ENCODE measurements at places on chromosomes 12 and 14.

DNA sequence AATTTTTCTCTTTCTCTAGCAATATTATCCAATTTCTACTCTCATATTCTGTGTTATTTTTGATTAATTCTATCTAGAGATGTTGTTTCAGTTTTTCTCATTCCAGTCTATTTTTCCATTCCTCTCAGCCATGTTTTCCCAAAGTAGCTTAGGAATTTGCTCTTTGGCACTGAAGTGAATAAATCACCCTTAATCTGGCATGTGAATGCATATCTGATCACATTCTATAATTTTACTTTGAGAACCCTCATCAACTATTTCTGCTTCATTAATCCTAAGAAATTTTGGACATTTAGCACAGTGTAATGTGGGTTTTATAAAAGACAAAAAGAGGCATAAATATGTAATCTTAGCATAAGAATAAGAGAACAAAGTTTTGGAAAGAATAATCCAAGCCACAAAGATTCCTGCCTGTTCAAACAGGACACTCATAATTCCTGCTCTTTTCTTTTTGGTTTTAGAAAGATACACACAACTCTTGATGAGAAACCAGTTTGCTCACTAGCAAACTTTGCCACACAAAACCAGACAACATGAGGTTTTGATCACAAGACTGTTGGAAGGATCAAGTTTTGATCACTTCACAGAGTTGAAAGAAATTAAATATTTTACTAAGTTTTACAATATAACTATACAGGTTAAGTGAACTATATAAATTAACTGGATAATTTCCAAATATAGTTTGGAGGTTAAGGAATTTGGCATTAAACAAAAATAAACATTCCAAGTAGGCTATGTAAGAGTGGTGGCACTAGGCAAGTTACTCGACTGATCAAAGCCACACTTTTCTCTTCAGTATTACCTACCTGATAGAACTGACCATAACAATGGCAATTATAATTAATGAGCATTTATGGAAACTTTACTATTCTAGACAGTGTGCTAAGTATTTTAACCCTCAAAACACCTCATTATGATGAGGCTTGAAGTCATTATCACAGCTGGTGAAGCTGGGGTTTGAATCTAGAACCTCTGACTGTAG, 226.6 kb upstream of the TMTC1 start:
- DNase-seq = no peak

GRCh38 chr14:28321475-28322244, 444.9 kb upstream of the FOXG1 start:
- no peak for DNase-seq

- DNase-seq = no peak
Observed at GRCh38 chr12:108814462-108815211, 42.7 kb downstream of the SSH1 start.

- no peak for DNase-seq
Observed at GRCh38 chr12:62730649-62731048, 204.3 kb downstream of the PPM1H start.

DNA sequence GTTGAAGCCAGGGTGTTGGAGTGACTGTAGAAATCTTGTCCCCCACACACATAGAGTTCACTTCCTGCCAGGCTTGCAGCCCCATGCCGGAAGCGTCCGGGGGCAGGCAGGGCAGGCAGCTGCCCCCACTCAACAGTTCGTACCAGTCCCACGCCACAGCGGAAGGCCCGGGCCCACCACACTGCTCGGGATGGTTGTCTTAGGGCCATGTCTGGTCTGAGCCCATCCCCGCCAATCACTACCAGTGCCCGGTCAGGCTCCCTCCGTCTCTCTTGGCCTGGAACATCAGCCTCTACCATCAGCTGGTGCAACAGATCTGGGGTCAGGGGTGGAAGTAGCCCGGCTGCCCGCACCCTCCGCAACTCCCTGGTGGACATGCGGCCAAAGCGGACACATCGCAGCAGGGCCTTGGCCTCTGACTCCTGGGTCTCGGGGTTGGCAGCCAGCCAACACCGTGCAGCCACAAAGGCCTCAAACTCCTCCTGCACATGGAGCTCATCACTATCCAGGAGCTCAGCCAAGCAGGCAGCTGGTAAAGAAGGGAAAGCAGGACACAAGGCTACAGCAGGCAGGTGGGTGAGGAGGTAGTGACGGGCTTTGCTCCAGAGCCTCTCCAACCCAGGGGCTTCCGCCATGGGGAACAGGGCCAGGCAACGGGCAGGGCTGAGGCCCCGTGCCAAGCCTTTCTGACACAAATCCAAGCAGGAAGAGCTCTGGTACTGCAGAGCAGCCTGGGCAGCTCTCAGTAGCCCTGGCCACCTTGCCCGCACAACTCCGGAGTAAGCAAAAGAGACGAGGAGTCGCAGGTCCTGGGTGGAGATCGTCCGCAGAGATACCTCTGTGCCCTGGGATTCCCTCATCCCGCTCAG, 5.9 kb downstream of the KLHL33 start:
- peak; percentile 23 for DNase-seq

GRCh38 chr12:31705621-31706020, 23.2 kb downstream of the AMN1 start:
- DNase-seq = no peak

DNA sequence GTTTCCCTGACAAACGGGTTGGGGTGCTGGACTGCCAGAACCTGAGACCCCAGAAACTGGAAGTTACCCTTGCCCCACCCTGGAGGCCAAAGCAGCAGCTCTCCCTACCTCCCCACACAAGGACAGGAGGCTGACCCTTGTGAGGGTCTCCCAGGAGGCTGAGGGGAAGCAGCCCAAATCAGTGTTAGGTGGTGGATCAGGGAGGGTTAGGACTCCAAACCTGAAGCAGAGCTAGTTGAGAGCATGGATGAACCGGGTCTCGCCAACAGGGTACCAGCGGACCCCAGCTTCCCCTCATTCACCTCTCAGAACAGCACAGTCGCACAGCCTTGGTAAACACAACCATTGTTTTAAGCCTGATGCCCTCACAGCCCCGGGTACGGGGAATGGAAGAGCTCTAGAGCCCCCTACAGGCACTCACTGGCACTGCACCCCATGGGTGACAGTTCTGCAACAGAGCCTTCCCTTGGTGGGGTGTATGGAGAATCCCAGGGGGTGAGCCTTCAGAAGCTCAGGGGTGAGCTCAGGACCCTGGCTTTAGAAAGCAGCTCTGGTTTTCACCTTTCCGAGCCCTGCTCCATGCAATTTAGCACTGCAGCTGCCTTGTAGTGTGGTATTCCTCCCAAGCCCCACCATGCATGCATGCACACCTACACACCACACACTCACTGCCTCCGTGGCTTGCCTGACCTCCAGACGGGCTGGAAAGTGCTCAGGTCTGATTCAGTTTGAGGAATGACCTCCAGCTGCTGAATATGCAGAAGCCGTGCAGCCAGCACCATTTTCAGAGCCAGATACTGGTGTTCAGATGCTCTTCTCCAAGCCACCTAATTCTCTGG, 11.2 kb downstream of the ESRRB start:
- peak; percentile 84 for DNase-seq

All from hematopoietic multipotent progenitor cell treated with erythropoietin and hydrocortisone succinate and interleukin-3 and kit ligand, for 4 days (in vitro differentiated cells).